Stimulated activated naive CD4-positive, alpha-beta T cell treated with Interleukin-2 at 50 U/mL for 16 hours (primary cell): ENCODE measurements at places on chromosomes 11 and 22.

GRCh38 chr11:102552447-102553194 lies 22.1 kb upstream of the MMP7 start:
- DNase-seq: no peak

DNA sequence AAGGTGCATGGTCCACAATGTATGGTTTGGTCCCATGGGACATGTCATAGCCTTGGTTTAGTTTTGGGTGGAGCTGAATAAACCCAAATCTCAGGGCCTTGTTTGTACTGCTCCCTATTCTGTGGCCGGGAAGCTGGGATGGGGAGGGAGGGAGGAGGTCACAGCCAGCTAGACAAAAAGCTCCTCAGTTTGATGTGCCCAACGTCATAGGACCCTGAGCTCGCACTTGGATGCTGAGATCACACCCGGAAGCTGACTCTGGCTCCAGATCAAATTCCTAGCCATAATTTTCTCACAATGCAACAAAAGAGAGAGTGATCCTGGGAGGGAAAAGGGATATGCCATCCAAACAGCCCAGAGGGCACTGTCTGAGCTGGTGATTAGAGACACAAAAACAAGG lies 1.5 kb downstream of the HSPB2 start:
- DNase-seq: no peak

DNA sequence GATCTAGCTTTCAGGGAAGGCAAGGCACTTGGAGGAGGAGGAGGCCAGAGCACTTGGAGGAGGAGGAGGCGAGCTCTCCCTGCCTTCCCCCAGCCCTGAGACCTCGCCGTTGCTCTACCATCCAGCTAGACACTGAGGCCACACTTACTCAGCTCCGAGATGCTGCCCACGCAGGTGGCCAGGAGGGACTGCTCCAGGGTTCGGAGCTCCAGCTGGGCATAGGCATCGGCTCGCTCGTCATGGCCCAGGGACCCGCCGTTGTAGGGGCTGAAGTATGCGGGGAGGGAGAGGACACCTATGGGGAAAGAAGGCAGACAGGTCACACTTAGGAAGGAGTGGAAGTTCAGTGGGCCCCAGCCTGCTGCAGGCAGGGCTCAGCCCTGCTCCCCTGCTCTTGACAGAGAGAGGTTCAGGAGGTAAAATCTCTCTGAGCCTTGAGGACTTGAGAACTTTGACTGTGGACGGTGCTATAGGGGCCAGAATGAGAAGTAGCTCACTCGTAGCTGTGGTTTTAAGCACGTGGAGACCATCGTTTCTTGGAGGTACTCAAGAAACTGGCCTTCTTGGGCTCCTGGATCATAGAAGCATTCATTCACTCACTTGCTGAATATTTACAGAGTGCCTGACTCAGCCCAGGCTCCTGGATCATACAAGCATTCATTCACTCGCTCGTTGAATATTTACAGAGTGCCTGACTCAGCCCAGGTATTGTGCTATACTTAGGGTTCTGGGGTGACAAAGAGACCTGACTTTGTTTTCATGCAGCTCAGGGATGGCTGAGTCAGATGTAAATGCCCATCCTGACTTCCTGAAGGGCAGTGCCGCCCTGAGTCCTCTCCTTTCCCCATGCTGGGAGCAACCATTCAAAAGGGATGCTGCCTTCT lies 99.2 kb downstream of the NAT10 start:
- no peak for DNase-seq

DNA sequence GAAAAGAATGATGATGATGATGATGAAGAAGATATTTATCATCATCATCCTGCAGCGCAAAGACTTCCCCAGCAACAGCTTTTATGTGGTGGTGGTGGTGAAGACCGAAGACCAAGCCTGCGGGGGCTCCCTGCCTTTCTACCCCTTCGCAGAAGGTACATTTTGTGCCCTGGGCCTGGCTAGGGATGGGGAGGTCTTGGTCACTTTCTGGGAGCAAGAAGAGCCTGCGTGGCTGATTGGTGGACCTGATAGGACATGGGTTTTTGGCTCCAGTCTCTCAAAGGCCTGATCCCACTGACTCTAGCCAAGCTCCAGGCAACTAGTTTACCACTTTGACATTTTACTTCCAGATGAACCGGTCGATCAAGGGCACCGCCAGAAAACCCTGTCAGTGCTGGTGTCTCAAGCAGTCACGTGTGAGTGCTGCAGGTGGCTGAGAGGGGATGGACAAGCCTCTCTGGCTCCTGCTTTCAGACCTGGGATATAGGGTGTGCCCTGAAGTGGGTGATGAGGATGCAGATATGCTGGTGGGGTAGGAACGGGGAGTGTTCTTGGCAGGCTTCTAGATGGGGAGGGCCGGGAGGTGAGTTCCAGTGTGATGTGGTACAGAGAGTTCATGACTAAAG lies 5.3 kb downstream of the SIDT2 start:
- no peak for DNase-seq

GRCh38 chr22:47850644-47851151 lies 1088.2 kb downstream of the TBC1D22A start:
- no peak for DNase-seq

DNA sequence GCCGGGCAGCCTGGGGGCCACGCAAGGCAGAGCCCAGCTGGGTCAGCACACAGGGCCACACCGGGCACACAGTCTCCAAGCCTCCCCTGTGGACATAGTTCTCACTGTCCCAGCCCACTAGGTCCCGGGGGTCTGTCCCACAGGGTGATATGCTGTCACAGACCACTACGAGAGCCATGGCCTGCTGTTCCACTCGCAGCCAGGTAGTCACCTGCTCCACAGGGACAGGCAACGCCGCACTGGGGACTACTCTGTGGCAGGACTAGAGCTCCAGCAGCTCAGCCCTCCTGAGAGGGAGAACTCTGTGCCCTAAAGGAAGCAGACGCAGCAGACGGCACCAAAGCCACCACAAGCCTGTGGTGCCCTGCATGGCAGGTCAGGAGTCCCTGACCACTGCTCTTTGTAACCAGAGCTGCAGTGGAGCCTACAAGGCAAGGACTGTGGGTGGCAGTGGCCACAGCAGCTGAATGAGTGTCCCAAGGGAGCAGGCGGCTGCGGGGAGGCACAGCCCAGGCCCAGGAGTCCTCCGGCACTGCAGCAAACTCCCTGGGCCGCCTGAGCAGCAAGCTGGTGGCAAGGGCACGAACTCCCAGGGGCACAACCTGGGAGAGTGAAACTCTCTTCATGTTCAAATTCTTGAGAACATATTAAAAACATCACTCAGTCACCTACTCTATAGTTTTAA lies 171.2 kb upstream of the GRK3 start:
- no peak for DNase-seq

GRCh38 chr11:85874265-85874664 lies 19.1 kb downstream of the CCDC83 start:
- DNase-seq: no peak

GRCh38 chr11:18011633-18012032 lies 1.2 kb downstream of the SERGEF start:
- no peak for DNase-seq

DNA sequence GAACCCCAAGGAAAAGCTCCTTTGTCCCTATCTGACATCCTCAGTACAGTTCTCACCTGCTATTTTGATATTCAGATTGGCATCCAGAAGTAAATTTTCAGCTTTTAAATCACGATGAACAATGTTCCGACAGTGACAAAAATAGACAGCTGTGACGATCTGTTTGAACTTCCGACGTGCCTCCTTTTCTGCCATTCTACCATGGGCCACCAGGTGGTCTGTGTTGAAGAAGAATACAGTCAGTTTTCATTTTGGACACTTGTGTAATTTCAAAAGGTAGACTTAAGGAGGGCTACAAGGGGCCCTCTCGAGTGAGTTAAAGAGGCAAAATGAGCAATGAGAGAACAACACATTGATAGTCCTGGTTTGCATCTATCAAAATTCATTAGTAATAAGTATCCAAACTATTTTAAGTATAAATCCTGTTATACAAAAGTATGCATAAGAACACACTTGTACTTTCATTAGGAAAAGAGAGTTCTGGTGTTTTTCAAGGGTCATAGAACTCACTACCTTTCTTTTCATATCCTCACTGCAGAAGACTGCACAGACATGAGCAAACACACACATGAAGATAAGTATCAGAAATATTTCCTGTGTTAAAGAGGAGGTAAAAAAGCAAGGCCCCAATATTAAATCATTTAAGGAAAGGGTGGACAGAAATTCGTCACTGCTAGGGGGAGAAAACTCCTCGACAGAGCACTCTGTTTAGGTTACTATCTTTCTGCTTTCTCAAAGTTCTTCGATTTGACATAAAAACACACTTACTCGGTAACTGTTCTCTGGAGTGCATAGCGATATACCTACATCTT lies 89.9 kb upstream of the APOA1 start:
- peak; percentile 24 for DNase-seq

GRCh38 chr11:12249590-12250260 lies 127.6 kb upstream of the PARVA start:
- DNase-seq: no peak

- no peak for DNase-seq
Measured at GRCh38 chr11:116548256-116548655, 224.5 kb downstream of the BUD13 start.

GRCh38 chr11:114089748-114090147 lies 30.2 kb downstream of the ZBTB16 start:
- no peak for DNase-seq

DNA sequence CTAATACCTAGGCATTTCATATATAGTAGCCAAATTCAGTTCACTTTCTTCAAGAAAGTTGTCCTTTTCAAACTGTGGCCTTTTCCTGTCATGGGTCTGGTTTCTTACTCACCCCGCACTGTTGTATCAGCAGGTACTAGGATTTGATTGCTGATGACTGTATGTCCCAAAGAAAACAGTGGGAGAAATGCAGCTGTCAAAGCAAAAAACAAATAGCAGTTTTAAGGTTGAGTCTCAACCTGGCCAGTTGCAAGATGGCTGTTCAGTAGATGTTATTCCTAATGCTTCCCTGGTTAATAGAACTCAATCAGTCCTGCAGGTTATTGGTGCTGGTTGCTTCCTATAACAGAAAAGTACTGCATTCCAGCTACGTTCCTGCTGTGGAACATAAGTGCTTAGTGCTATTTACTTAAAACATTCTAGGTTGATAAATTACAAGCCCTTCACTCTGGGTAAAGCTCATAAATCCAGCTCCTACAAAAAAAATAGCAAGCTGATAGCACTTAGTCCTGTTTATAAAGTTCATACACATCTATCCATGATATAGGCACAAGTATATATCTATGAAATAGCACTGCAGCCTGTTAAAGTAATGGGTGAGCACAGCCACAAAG lies 26.6 kb downstream of the NF2 start:
- DNase-seq: no peak

GRCh38 chr22:40290516-40290915 lies 55.8 kb upstream of the ADSL start:
- no peak for DNase-seq

DNA sequence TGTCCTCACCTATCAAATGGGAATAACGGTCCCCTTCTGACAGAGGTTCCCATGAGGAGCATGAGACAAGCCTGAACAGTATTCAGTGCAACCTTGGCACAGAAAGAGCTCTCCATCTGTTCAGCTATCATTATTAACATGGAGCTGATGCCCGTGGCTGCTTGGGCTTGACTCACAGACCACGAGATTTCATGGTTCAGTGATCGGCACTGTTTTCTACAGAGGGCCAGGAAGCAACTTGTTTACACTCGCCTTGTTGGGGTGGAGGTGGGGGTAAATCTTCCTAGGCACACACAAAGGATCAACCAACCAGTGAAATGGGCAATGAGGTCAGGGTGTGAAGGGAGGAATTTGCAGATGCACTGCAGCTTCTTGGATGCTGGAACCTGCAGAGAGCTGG lies 88.2 kb downstream of the CWC15 start:
- no peak for DNase-seq

DNA sequence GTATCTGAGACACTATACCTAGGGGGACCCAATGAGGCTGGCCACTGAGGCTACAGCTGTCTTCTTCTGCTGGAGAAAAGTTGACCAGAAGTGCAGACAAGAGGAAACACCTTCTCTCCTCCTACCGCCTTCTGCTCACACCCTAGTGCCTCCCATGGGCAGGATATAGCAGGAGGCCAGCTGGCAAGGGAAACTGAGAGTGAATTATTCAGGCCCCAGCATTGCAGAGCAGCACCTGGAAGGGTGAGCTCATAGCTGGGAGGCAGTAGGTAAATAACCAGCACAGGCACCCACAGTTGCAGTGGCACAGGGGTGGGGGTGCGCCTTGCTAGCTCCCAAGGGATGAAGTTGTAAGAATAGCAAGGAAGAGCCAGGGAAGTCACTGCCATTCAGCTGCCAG lies 267.4 kb upstream of the NCAM1 start:
- DNase-seq: no peak

DNA sequence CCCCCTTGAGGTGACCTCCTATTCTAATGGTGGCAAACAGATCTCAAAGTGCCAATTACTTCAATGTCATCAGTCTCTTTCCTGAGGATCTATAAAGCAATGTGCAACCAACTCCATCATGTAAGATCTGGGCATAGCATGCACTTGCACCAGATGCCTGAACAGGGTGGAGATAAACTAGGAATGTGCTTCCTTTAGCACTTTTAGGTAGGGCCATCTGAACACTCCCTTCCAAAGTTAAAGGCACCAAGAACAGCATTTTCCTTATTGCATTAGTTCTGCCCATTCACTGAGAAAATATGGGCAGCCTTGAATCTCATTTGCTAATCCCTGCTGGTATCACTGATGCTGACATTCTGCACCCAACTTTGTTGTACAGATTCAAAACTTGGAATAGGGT lies 112.0 kb downstream of the SGSM3 start:
- no peak for DNase-seq

GRCh38 chr22:45684169-45684568 lies 12.5 kb downstream of the ATXN10 start:
- DNase-seq: no peak
